ENCODE measurements at places on chromosomes 7 and 10.

GRCh38 chr10:83539528-83540308 is 599.6 kb upstream of the GHITM start:
- peak; percentile 83 for DNase-seq

DNA sequence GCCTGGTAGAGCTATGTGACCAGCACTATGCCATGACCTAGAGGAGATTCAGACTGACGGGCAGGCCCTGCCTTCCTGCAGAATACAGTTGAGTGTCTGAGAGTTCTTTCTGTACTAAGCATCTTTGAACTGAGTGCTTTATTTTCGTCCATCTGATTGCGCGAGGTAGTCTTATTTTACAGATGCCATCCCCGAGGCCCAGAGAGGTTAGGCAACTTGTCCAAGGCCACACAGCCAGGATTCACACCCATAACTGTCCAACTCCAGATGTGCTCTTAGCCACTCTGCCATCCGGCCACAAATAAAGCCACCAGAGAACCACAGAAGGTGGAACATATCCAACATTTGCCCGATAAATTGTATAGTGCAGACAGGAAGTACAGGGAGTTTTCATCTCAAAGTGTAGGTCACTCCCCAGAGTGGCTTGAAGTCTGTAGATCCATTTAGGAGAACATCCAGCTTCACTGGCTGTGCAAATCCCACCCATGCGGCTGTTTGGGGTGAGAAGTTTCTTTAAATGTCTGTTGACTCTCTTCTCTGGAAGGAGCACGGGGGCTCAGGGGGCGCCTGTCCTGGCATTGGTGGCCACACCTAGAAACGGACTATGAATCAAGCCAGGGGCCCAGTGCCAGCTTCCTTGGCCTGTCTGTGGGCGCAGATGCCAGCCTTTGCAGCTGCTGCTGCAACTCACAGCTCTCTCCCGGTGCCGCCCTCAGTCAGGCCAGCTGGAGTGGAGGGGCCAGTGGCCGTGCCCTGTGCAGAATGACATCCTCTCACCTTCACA is 11.1 kb downstream of the CHST3 start:
- no peak for DNase-seq

- no peak for DNase-seq
These were observed at the start of gene NACAD for GRCh38 chr7:45088821-45089340. Gene NACAD, minus strand, starts transcription at chr7:45088969. Its CDS starts 75 bp downstream, at chr7:45088894.

GRCh38 chr7:126541406-126541805 is 711.3 kb downstream of the GRM8 start:
- no peak for DNase-seq

DNA sequence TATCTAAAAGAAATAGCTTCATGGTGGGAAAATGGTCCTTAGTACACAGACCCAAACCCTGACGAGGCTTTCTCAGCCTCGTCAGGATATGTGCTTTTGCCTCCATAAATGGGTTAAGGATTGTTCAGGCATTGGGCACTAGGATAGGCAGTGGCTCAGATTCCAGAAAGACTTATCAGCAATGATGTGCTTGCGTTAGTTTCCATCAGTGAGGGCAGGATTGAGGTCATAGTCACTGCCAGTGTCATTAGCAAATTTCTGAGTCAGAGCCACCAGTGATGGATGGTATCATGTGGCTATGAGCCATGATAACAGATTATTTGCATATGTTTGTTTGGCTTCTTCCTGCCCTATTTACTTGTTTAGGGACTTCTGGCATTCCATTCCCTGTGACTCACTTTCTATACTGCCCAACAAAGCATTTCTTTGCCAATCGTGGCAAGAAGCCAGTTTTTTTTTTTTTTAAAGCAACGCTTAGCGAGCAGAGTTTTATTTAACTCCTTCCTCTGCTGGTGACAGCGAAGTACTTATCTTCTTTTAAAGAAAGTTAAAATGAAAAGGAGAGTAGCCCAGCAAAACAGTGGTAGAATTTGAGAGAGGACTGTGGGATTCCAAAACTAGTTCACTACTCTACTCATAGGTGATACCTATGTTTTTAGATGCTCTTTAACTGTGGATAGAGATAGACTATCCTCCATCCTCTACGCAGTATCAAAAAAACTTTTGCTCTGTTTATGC is 44.4 kb downstream of the MYPN start:
- peak; percentile 96 for DNase-seq

DNA sequence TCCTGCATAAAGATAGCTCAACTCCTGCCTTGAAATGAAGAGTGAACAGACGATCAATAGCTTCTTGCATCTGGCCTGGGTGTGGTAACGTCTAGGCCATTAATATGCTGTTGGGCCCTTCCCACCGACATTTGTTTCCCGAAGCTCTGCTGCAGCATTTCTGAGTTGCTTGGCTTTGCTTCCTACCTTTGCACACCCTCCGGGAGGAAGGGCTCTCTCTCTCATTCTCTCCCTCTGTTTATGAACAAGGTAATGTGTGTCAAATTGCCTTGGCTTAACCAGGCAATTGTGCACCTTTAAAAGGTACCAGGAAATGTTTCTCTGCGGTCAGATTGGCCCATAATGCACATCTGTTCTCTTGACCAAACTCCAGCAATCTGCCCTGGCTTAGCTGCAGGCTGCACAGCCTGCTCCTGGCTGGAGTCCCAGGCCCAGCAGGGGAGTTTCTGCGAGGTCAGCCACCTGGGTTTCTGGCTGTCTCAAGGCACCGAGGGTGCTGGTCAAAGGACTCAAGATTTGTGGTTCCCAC is 223.7 kb downstream of the SNX10 start:
- DNase-seq: no peak

- no peak for DNase-seq
These were observed 242.3 kb upstream of the AOAH start for GRCh38 chr7:36966636-36967035.

- DNase-seq: no peak
These were observed 88.9 kb downstream of the ATE1 start for GRCh38 chr10:121838931-121839330.

DNA sequence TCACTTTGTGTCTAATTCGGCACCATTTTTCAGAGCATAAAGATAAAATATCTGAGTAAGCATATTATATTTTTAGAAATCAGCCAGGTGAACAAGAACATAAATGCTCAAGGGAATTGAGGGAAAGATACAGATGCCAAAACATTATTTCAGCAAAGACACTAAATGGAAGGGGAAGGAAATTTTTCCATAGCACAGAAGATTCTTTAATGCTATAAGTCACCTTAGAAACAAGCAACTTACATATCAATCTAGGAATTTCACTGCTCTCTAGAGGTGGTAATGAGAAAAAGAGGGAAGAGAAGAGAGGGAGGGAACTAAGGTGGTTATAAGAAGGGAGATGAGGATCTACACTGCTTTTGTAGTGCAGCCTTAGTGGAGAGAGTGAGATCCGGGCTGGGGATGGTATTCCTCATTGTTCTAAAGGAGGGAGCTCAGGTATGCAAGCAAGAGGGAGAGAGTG is 20.4 kb downstream of the ZNF365 start:
- DNase-seq: no peak

GRCh38 chr10:58721601-58722281 is 209.1 kb downstream of the BICC1 start:
- no peak for DNase-seq

DNA sequence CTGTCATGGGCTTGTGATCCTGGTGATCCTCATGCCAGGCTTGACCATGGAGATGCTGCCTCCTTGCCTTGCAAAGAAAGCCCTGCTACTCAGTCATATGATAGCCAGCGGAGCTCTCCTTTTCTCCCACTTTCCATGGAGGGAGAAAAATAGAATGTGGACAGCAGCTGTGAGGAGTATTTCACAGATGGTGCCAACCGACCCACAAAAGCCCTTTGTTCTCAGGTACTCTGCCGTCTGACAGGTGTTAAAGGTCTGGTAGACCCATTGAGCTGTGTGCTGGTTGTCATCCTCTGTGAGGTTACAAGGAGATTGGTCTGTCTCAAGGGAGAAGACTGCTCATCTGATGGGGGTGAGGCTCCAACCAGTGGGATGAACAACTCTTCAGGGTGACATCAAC is 29.5 kb upstream of the COBL start:
- DNase-seq: no peak

DNA sequence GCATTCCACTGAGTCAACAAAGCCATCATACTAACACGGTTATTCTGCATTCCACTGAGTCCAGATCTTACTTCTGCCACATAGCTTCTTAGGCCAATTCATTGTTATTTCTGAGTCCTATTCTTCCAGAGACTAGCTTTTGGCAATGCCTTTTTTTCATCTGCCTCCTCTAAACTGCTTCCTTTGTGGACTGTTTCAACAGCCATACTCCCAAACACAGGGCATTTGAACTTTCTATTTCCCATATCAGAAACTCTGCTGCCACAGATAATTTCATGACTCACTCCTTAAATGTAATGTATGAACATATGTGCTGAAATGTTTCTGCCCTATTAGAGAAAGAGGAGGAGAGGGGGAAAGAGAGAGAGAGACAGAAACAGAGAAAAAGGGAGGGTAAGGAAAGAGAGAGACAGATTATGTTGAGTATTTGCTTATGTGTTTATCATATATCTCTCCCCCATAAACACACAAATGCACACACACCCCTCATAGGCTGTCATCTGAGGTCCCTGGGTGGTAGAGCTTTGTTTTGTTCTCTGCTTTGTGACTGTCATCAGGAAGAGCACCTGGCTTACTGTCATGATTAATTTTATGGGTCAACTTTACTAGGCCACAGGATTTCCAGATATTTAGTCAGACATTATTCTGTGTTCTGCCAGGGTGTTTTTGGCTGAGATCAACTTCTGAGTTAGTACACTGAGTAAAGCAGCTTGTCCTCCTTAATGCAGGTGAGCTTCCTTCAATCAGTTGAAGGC is 308.0 kb upstream of the KCND2 start:
- DNase-seq: no peak

- no peak for DNase-seq
These were observed 534 bp upstream of the ACBD5 start for GRCh38 chr10:27241010-27241651.

- no peak for DNase-seq
These were observed 70.7 kb downstream of the PROSER2 start for GRCh38 chr10:11893749-11894278.

- no peak for DNase-seq
These were observed 31.0 kb downstream of the C7orf33 start for GRCh38 chr7:148621563-148621962.

- DNase-seq: no peak
These were observed 276.9 kb downstream of the BAMBI start for GRCh38 chr10:28954211-28954610.

GRCh38 chr7:36972140-36972518 is 247.8 kb upstream of the AOAH start:
- no peak for DNase-seq

- no peak for DNase-seq
These were observed 59.2 kb downstream of the HK1 start for GRCh38 chr10:69337296-69338132.

GRCh38 chr7:133253519-133253875 is 619 bp downstream of the EXOC4 start:
- no peak for DNase-seq

DNA sequence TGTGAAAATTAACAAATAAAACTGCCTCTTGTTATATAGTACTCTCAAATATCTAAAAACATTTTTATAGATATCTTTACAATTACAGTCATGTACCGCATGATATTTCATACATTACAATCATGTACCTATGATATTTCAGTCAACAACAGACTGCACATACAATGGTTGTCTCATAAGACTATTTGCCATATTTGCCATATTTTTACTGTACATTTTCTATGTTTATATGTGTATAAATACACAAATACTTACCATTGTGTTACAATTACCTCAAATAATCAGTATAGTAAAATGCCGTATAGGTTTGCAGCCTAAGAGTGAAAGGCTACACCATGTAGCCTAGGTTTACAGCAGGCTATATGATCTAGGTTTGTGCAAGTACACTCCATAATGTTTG is 336.0 kb upstream of the PCDH15 start:
- DNase-seq: no peak

- DNase-seq: no peak
These were observed 94.5 kb downstream of the MAD1L1 start for GRCh38 chr7:2138146-2138765.

DNA sequence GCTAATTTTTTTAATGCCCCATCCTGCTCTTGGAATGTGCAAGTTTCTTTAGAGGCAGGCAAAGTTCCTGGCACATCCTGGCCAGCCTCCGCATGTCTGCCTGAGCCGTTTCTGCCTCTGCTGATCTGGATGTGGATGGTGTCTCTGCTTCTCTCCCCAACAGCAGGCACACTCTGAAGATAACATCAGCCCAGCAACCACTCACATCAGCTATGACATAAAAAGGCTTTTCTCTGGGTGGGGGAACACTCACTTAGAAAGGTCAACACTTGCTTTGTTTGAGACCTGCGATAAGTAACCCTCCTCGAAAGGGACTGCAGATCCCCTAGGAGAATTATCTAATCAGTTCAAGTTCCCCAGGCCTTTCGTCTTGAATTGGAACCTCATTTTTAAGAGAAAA is 142.9 kb downstream of the FGFR2 start:
- no peak for DNase-seq

DNA sequence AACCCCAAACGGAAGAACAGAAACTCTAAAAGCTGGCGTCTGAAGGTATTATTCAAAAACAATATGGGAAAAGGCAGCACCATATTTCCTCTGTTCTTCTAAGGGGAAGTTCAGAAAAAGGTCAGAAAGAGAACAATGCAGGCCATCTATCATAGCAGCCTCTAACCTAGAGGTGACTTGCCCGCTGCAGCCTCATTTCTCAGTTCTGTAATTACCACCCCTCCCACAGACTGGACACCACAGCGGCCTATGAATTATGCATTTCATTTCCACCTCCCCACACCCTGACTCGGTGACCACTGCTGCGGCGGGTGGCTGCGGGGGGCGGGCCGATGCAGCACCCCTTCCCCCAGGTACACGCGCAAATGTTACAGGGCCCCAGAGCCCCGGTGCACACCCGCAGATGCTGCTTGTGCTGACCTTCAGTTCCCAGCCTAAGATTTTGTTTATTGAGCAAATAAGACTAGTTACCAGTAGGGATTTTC is 125.5 kb downstream of the CLEC2L start:
- no peak for DNase-seq

DNA sequence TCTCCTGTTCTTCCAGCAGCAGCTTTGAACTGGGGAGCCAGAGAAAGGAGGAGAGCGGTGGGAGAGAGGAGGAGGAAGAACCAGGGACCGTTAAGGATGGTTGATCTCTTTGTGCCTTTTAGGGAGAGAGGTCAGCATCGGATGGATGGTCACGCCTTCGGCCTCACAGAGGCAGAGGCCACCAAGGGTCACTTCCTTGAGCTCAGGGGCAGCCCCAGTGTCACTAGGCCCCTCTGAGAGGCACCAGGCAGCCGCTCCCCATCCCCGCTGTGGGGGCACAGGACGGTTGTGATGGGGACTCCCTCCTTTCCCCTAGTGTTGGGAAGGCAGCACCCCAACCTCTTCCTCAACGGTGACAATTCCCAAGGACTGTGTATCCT is 121.4 kb downstream of the DNAJB6 start:
- DNase-seq: no peak

GRCh38 chr10:101995451-101996063 is 60.4 kb downstream of the ARMH3 start:
- no peak for DNase-seq

- DNase-seq: peak; percentile 48
These were observed 483.9 kb upstream of the AUTS2 start for GRCh38 chr7:69114374-69114773.
